ENCODE measurements at places on chromosomes 2 and 18.
A peak's percentile ranks its signal among the peaks of the same experiment; 100 is the strongest.

- no peak for DNase-seq
Observed at GRCh38 chr2:212977152-212977551, 174.3 kb downstream of the IKZF2 start.

- DNase-seq = no peak
Observed at GRCh38 chr18:62937065-62937464, 221.7 kb downstream of the PHLPP1 start.

DNA sequence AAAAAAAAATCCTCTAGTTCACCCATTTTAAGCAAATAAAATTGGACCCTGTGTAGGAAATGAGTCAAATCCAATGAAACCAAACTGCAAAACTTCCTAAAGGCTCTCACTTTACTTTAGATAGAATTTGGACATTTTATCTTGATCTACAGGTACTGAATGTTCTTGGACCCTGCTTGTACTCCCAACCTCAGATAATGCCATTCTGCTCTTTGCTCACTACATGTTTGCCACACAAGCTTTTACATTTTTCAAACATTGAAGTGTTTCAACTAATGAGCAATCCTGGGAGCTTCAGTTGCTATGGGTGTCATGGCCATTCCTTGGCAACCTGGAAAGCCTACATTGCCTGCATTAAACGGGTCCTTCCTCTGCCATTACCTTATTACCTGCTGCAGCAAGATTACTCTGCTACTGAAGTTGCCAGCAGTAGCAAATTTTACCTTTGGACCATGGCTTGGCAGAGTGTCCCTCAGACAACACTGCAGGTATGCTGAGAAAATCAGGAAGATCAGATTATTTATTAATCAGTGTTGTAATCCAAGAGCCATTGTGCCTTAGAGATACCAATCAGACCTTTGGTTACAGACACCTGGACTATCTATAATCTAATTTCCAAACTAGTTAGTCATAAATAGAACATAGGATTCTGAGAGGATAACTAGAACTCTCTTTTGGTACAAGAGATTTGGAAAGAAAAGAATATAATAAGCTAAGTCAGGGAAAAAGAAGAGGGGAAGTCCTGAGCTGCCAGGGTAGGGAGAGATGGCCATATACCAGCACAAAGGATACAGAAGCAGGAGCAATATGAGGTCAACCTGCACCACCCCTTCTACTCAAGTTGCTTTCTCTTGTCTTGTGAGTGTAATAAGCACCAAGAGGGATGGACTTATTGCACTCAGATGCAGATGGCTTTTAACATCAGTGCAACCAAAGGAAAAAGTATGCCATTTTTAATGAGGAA lies 293.3 kb upstream of the TFPI start:
- no peak for DNase-seq

- no peak for DNase-seq
Observed at GRCh38 chr18:36064027-36064808, 3.1 kb downstream of the RPRD1A start.

- DNase-seq = peak; percentile 21
Observed at GRCh38 chr2:75565472-75566462, 5.0 kb upstream of the EVA1A start.

DNA sequence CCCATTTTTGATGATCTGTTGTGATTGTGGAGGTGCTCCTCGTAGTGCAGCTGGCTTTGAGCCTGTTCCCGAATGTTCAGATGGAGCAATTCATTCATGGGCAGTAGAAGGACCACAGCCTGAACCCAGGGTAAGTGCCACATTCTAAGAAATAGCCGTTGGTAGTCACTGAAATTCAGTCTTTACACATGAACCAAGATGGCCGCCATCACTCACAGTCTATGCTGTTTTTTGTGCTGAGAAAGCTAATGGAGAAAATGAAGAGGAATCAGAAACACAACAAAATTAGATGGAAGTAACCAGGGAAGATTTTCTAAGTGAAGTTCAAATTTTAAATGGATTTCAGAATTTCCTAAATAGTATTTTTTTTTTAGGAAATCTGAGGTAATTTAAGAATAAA lies 25.5 kb downstream of the DSG1 start:
- no peak for DNase-seq

- no peak for DNase-seq
Observed at GRCh38 chr18:31105733-31106132, 3.5 kb upstream of the DSC2 start.

DNA sequence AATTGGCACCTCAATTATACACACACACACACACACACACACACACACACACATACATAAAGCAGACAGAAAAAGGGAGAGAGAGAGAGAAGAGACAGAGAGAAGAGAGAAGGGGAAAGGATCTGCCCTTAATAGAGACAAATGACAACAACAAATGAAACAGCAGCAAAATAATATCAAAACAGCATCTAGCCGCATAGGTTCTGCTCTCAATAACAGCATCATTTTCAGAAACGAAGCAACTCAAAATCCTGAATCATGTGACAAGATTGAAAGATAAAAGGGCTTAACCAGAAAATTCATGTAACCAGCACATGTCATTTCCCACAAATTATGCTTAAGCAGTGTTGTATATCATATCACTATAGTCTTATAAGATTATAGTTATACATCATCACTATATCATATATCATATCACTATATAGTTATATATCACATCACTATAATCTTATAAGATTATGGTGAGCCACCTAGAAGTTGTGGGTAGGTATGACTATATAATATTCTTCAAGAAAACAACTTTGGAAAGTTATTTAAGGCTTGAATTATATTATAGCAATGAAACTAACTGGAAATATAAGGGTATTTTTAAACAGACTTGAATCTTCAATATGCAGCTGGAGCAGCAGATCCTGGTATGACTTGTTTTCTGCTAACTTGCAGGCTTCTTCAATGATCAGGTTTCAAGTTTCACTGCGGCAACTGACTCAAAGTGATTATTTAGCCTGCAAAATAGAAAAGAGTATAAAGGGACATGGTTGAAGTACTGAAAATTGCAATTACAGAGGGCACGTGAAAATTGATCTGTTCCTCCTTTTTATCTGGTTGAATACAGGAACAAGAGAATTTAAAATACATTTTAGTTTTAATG lies 16.1 kb upstream of the VPS54 start:
- no peak for DNase-seq

DNA sequence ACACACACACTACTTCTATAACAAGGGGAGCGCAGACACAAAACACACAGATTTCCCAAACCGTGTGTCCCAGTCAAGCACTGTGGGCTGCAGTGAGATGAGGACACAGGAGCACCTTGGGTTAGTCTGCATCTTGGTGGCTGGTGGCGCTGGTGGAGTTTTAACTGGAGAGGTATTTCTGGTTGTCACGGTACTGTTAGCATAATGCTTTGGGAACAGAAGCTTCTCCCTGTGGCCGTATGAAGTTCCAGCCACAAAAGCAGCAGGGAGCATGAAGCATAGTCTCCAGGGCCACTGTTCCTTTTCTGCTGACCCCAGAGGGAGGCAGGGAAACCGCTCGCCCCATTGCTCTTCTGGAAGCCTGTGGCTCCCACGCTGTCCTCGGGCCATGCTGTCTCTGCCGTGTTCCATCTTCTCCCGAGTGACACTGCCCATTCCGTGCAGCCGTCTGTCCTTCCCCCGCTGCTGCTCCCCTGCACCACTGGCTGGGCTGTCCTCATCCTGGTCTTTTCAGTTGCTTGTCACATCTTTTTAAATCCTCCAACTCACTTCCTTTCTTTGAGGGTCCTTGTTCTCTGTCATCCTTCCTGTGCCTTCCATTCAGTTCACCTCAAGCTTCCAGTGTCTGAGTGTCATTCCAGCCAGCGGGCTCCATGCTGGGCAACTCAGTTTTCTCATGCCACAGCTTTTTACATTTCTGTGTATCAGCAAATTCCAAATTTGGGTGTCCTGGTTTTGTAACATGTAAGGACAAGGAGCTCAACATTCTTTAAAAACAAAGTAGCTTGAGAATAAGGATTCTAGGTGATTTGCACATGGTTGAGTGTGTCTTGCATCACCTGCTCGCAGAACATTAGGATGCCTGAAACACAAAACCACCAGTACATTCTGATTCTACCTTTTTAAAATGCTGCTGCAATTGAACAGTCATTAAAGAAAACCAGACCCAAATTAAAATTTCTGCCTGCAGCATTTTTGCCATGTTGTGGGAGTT lies 125.0 kb downstream of the MTCL1 start:
- no peak for DNase-seq

DNA sequence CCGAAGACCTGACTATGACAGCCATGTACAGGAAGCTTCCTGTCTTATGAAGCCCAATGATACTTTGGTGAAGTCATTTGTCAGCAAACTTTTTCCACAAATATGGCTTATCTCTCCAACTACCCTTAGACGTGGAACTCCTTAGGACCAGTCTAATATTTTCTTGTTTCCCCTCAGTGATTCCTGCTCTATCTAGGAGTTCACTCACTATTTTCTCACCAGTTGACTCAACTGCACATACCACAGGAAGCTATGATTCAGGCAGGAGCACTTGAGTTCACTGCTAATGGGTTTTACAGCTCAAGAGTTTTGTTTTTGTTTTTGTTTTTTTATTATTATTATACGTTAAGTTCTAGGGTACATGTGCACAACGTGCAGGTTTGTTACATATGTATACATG lies 109.3 kb downstream of the ANTXR1 start:
- DNase-seq = no peak

GRCh38 chr2:160977376-160977775 lies 182.9 kb upstream of the TANK start:
- no peak for DNase-seq

GRCh38 chr18:32360682-32361345 lies 109.9 kb downstream of the GAREM1 start:
- DNase-seq = no peak

- DNase-seq = no peak
Observed at GRCh38 chr2:99971326-99971900, 171.0 kb downstream of the AFF3 start.

- DNase-seq = no peak
Observed at GRCh38 chr2:46557788-46558187, 78.4 kb downstream of the TMEM247 start.

DNA sequence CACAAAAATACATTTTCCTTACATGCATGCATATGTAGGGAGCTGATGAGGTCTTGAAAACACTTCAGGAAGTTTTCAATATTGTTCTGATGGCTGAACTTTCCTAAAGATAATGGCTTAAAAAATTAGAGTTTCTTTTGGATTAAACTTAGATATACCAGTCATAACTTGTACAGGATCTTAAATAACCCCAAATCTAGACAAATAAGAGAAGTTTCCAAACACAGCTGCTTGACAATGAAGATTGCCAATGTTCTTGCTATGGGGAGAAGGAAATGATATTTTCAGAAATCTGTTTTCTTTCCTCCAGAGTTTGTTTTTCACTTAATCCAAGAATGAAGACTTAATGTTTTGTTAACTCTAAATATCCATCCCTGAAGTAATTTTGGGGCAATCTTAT lies 54.6 kb upstream of the SPTBN1 start:
- no peak for DNase-seq

- peak; percentile 41 for DNase-seq
Observed at GRCh38 chr18:50745945-50746344, 73.9 kb downstream of the MRO start.

DNA sequence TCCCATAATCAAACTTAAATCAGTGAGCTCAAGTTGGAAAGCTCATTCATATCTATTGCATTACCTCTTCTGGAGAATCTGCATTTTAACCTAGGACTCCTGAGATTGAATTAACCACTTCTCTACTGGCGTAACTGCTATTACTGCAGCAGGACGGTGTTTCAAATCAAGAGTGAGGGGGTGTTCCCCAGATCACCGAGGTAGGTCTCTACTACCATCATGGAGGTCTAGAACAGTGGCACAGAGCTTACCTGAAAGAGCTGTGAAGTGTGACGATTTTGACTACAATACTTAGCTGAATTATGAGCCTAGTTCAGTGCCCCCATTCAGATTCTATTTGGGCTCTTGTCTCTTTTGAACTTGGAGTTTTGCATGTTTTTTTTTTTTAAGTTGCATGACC lies 119.5 kb downstream of the POLE4 start:
- DNase-seq = no peak

DNA sequence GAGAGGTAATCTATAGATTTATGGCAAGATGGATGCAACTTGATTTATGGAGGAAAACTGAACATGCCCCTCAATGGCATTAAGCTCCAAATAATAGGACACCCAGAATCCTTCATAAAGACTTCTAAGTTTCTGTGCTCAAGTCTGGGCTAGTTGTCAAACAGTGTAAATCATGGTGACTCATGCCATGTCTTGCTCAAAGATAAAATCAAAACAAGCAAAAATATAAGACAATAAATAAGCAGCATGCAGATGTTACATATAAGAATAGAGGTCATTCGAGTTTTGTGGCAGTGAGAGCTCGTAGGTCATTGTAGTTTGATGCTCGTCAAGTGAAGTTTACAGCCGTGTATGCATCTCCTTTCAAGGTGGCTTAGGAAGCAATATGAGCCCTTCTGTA lies 403.2 kb downstream of the THSD7B start:
- DNase-seq = no peak

- no peak for DNase-seq
Observed at GRCh38 chr18:79614211-79614955, 65.2 kb upstream of the CTDP1 start.

- no peak for DNase-seq
Observed at GRCh38 chr2:62524293-62524941, 18.4 kb upstream of the TMEM17 start.

DNA sequence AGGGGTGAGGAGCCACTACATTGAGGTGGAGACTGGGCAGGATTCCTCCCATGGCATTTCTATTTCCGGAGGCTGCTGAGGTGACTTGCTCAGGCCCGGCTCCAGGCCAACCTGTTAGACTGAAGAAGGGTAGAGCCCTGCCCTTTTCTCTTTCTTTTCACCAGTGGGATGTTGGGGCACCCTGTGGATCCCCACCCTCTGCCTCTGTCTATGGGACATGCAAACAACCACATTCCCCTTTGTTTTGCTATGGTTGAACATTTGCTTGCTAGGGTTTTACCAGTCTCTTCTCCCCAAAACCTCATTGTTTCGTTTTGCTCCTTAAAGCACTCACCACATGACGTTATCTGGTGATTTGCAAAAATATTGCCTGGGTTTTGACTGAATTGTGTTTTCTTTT lies 183.3 kb downstream of the ARL4C start:
- no peak for DNase-seq

GRCh38 chr2:102187496-102188150 lies 800 bp downstream of the IL1RL2 start:
- DNase-seq = no peak

GRCh38 chr2:232444409-232445148 lies 11.4 kb upstream of the ALPI start:
- DNase-seq = no peak

DNA sequence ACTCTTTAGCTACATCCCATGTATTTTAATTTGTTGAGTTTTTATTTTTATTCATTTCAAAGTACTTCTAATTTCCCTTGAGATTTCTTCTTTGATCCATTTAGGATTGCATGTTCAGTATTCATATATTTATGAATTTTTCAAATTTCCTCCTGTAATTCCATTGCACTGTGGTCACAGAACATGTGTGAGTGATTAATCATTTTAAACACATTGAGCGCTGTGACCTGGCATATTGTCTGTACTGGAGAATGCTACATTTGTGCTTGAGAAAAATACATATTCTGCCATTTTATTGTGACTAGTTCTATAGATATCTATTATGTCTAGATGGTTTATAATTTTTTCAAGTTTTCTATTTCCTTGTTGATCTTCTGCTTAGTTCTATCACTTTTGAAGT lies 353.7 kb downstream of the RAD51AP2 start:
- no peak for DNase-seq

GRCh38 chr18:62281684-62282083 lies 43.4 kb upstream of the TNFRSF11A start:
- DNase-seq = peak; percentile 7

Measured in spinal cord (tissue), 10 donors.